ENCODE measurements at places on chromosomes 7 and 10. TPM values are rescaled to one million over a fixed set of nuclear protein-coding genes. Genes with fewer than 3 reads are reported as not detected.

DNA sequence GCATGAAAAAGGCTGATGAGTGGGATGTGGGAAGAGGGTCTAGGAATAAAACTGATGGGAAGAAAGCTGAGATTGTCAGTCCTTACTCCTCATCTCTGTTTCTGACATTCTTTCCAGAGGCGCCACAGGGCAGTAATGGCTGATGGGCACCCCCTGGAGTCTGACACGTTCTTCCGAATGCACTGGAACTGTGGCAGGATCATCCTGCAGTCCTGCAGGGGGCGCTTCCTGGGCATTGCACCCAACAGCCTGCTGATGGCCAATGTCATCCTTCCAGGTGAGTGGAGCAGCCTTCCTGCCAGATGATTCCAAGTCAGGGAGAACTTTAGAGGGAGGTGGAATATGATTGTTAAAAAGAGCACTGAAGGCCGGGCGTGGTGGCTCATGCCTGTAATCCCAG is 4.8 kb downstream of the FSCN3 start:
- no peaks in the 10 kb centered on the region for H3K4me1 ChIP-seq
- H3K36me3 ChIP-seq = no peaks in the 10 kb centered on the region
- H3K27ac ChIP-seq = no peak overlapping the region
- no peaks in the 10 kb centered on the region for H3K27me3 ChIP-seq
- no peak for DNase-seq
- H3K4me3 ChIP-seq = no peak overlapping the region

GRCh38 chr7:50396856-50397255 is 53.3 kb downstream of the FIGNL1 start:
- H3K36me3 ChIP-seq = peaks cover 27% of the 10 kb centered on the region
- H3K27ac ChIP-seq = peak overlapping the region; percentile 60
- no peaks in the 10 kb centered on the region for H3K27me3 ChIP-seq
- 0 out of 2 replicates have a peak overlapping the region, but pooled peaks have one; percentile 1 for H3K4me3 ChIP-seq

DNA sequence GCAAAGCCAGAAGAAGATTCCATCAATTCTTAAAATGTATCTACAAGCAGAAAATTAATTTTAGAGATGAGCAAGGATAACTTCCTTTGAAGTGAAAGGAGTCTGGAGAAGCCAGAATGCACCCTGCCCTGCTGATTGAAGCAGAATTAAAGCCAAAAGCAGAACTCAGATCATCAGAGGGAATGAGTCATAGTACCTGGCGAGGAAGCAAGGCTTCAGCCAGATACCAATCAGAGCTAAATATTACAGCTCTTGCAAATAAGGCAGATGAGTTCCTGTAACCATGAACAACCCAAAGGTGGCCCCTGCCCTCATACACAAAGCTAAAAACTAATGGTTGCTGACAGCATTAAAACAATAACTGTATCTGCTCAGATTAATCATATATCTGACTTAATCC is 10.4 kb downstream of the HTR7 start:
- H3K4me1 ChIP-seq = no peaks in the 10 kb centered on the region
- H3K4me3 ChIP-seq = no peak overlapping the region
- peaks cover 2% of the 10 kb centered on the region for H3K27me3 ChIP-seq
- no peak for DNase-seq
- H3K27ac ChIP-seq = no peak overlapping the region

DNA sequence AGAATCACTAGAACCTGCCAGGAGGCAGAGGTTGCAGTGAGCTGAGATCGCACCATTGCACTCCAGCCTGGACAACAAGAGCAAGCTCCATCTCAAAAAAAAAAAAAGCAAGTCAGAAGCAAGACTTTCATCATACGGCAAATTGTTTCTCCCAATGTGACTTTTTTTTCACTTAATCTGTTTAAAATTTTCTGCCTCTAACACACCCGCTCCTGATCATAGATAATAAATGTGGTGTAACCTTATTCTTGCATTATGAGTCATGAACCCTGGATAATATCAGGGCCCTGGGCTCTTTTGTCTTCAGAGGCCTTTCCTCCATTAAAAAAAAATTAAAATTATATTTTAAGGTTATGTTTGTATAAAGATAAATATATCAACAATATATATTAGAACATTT is 111.4 kb upstream of the JCAD start:
- no peak overlapping the region for H3K27ac ChIP-seq
- no peaks in the 10 kb centered on the region for H3K36me3 ChIP-seq
- DNase-seq = no peak
- H3K4me3 ChIP-seq = no peak overlapping the region
- no peaks in the 10 kb centered on the region for H3K4me1 ChIP-seq
- H3K27me3 ChIP-seq = no peaks in the 10 kb centered on the region

DNA sequence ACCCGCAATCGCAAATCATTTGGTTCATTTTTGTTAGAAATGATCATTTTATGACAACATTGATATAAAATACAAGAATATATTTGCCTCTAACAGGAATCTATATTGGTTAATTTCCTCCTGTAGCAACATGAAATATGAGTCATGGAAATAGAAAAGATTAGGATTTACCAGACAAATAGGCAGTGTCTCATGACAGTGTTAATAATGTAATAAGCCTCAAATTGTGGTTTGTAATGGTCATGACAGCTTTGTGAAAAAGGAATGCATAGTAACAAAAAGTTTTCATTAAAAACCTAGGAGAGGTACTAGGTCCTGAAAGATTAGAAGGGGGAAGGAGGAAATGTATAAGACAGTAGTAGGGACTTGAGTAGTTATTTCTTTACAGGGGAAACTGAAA is 7.9 kb upstream of the SLK start:
- H3K27ac ChIP-seq = no peak overlapping the region
- no peaks in the 10 kb centered on the region for H3K27me3 ChIP-seq
- no peak overlapping the region for H3K4me3 ChIP-seq
- H3K36me3 ChIP-seq = no peaks in the 10 kb centered on the region
- no peak for DNase-seq
- H3K4me1 ChIP-seq = no peaks in the 10 kb centered on the region

- H3K27ac ChIP-seq = no peak overlapping the region
- no peaks in the 10 kb centered on the region for H3K27me3 ChIP-seq
- H3K4me1 ChIP-seq = no peaks in the 10 kb centered on the region
- DNase-seq = no peak
Measured at GRCh38 chr10:659688-660141, 29.8 kb downstream of the DIP2C start.

GRCh38 chr10:15587271-15587670 is 132.5 kb downstream of the ITGA8 start:
- H3K27ac ChIP-seq = no peak overlapping the region
- no peak for DNase-seq
- H3K36me3 ChIP-seq = no peaks in the 10 kb centered on the region
- H3K4me1 ChIP-seq = no peaks in the 10 kb centered on the region

- peak overlapping the region; percentile 10 for H3K4me3 ChIP-seq
- peaks cover 41% of the 10 kb centered on the region for H3K4me1 ChIP-seq
- DNase-seq = no peak
- peaks cover 28% of the 10 kb centered on the region for H3K36me3 ChIP-seq
- no peaks in the 10 kb centered on the region for H3K27me3 ChIP-seq
- peak overlapping the region; percentile 85 for H3K27ac ChIP-seq
Measured at GRCh38 chr10:95819620-95820329, 63.8 kb downstream of the ENTPD1 start.

DNA sequence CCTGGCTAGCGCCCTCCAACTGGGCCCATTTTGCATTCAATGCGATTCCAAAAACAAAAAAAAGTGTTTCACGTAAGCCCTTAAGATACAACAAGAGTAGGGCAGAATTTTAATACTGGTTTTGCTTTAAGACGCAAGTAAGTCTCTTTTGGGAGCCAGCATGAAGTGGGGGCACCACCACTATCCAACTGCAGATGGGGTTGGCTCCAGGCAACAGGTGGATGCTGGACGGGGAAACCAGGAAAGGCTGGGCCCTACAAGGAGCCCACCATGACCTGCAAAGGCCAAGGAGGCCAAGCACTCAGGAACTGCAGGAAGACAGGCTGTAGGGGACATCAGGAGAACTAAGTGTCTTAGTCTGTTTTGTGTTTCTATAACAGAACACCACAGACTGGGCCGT is 86.5 kb upstream of the INSIG1 start:
- H3K4me1 ChIP-seq = peaks cover 8% of the 10 kb centered on the region
- no peak for DNase-seq
- no peaks in the 10 kb centered on the region for H3K27me3 ChIP-seq
- H3K27ac ChIP-seq = no peak overlapping the region
- H3K4me3 ChIP-seq = no peak overlapping the region

DNA sequence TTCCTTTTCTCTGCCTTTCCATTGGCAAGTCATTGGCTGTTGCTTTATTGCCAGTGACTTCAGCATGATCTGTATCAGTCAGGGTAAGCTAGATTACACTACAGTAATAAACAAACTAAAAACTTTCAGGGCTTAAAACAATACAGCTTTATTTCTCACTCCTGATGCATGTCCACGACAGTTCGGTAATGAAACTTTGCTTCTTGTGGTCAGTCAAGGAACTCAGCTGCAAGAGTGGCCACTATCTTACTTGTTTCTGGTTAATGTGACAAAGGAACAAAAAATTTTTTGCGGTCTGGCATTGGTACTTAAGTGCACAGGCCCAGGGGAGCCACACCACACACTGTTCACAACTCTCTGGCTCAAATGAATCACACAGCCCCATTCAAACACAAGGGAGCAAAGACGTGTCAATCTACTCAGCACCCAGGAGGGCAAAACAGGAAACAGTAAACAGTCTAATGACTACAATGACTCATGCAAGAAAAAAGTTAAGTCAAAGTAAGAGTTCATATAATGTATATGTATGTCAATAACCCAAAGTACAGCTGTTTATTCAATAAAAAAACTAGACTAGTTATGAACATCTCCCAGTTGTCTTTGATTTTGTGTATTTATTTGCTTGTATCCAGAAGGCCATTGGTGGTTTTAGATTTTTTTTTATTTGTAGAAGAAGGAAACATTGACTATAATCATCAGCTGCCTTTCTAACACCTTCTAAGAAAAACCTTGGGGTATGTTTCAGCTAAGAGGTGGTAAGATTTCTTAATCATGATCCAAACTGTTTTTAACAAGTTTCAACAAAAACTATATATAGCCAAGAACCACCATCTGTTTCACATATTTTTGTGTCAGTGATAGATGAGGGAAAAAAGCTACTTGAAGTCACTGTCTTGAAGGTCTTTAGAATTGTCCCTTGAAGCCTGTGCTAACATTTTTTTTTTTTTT is 134.4 kb upstream of the FAM3C start:
- peak overlapping the region; percentile 80 for H3K27ac ChIP-seq
- no peaks in the 10 kb centered on the region for H3K36me3 ChIP-seq
- H3K27me3 ChIP-seq = no peaks in the 10 kb centered on the region
- peak; percentile 99 for DNase-seq

DNA sequence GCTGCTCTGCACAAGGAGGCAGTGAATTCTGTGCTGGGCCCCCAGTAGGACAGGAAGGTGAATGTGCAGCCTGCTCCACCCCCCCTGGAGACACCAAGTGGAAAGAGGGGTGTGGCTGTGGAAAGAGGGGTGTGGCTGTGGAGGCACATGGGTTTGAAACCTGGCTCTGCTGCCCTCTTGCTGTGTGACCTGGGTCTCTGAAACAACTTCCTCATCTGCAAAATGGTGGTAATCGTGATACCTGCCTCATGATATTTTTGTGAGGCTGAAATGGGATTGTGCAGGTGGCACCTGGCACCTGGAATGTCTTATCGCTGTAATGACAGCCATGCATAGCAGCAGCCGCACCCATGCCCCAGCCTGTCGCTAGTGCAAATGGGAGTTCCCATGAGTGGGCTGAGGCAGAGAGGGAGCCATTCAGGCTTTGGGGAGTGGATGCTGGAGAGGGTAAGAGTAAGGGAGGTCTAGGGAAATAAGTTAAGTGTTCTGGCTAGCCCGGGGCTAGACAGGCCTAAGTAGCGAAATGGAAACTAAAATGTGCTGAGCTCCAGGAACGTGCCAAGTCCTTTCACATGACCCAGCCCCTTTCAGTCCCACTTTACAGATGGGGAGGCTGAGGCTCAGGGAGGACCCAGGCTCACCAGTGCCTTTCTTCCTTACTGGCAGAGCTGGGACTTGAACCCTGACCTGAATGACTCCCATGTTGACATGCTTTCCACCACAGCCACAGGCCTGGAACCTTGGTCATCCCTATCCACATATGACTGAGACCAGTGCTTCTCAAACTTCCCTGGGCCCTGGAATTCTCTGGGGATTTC is 35.0 kb downstream of the C10orf105 start:
- H3K27me3 ChIP-seq = no peaks in the 10 kb centered on the region
- 0 out of 2 replicates have a peak, but pooled peaks cover 7% of the 10 kb centered on the region for H3K4me1 ChIP-seq
- H3K36me3 ChIP-seq = no peaks in the 10 kb centered on the region
- no peak overlapping the region for H3K4me3 ChIP-seq
- no peak overlapping the region for H3K27ac ChIP-seq

DNA sequence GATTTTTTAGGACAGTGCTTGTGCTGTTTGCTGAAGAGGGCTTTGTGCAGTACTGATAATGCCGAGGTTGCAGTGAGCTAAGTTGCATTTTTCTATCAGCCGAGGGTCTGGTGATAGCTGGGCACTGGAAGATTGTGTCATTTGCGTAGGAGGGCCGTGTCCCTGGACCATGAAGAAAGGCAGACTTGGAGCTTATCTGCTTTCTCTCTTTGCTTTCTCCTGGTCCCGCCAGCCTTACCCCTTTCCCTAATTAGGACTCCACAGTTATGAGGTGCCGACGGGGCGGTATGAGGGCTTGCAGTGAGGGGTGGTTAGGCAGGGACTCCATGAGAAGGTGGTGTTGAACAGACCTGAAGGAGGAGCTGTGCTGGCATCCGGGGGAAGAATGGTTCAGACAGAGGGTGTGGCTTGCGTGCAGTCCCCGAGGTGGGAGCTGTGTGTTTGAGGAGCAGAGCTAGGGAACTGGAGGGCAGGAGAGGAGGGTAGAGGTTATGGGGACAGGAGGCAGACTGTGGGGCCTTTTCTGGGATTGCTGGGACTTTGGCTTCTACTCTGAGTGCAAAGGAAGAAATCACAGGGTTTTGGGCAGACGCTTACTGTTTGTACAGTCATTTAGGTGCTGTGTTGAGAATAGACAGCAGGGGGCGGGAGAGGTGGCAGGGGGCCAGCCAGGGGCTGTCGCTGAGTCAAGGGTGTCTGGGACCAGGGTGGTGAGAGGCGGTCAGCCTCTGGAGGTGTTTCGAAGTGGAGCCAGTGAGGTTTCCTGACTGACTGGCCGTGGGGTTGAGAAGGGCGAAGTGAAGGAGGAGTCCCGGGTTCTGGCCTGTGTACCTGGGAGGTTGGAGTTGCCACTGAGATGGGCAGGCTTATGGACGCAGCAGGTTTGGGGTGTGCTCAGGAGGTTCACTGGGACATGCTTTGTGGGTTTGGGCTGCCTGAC is 43.4 kb downstream of the PRF1 start:
- H3K4me1 ChIP-seq = no peaks in the 10 kb centered on the region
- H3K27me3 ChIP-seq = no peaks in the 10 kb centered on the region
- no peaks in the 10 kb centered on the region for H3K36me3 ChIP-seq

PLCE1 gene
- 0.08 TPM for total RNA-seq

OR6B1 gene
- not detected for total RNA-seq

SPDYE2 gene
- total RNA-seq = not detected

TRIL gene
- not detected for total RNA-seq
